Activated T-cell treated with anti-CD3 and anti-CD28 coated beads for 1 hour (primary cell): ENCODE measurements at places on chromosomes 4 and X.

GRCh38 chr4:184648313-184649025, 778 bp downstream of the CASP3 start:
- peak; percentile 27 for DNase-seq

GRCh38 chr4:138736362-138736761, 279.2 kb upstream of the NOCT start:
- DNase-seq = no peak

GRCh38 chr4:86847571-86847970, 1.6 kb downstream of the SLC10A6 start:
- no peak for DNase-seq

DNA sequence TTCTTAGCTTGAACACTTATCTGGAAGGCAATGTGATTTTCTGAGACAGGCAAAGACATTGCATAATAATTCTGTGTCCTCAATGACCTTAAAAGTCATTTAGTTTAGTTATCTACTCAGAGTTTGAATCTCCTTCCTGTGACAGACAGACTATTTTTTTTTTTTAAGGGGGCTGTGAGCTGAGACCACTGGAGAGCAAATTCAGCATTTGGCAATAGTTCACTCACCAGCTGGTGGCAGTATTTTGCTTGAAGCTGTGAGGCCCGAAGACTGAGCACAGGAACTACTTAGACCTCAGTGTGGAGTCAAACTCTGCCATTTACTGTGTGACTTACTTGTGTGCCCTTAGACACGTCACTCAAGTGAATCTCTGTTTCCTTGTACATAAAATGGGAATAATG, 22.9 kb upstream of the CPE start:
- no peak for DNase-seq

- no peak for DNase-seq
Observed at GRCh38 chrX:13411496-13412207, 91.8 kb upstream of the ATXN3L start.

DNA sequence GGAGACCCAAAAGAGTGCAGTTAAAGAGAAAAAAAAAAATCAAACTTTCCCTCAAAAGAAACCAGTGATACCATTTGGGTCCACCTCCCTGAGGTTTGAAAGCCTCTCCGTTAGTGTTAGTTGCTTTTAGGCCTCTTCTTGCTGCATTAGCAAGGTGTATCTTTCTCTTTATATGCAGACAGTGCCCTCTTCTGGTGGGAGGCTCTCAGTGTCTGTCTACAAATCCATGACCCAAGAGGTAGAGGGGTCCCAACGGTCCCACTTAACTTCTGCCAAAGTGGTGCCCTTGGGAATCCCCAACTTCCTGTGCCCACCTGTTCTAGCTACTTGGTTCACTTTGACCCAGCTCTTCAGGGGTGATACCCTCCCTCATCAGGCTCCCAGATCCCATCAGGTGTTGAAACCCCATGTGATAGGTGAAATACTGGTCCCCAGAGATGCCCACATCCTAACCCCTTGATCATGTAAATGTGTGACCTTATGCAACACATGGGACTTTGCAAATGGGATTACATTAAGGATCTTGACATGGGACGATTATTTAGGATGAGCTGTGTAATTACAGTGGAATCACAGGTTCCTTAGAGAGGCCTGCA, 63.7 kb upstream of the CD99 start:
- DNase-seq = no peak

- DNase-seq = no peak
Observed at GRCh38 chr4:26993967-26994366, 133.3 kb downstream of the STIM2 start.

DNA sequence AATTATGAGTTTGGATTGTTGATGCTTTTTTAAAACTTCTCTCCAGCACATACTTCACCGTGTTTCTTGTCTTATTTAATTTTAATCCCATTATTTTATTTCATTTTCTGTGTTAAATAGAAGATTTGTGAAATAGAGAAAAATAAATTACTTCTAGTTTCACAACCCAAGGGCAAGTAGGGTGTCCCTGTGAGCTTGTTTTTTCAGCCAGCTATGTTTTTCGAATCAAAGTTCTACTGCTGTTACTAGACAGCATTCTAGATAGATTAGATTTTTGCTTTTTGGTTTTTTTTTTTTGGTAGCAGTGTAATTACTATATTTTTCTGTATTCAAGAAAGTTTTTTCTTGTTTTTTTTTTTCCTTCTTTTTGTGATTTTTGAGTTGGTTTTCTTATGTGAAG, 59.9 kb downstream of the RBPJ start:
- DNase-seq = no peak

- no peak for DNase-seq
Observed at GRCh38 chr4:139419388-139419914, 34.5 kb upstream of the RAB33B start.

GRCh38 chr4:75630174-75630936, at the start of gene CDKL2:
Gene CDKL2, minus strand, starts transcription at chr4:75630528. Its CDS starts 4,540 bp downstream, at chr4:75625988.
- peak; percentile 93 for DNase-seq

DNA sequence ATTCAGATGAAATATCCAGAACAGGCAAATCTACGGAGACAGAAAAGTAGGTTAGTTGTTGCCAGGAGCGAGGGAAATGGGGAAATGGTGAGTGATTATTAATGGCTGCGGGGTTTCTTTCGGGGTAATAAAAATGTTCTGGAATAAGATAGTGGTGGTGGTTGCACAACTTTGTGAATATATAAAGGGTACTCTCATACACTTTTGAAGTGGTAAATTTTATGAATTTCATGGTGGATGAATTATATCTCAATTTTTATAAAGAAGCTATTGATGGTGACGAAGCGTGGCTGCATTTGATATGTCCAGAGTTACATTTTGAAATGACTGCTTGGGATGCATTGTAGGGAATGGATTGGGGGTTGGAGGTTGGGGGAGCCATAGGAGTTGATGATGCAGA, 16.3 kb downstream of the FAM47E start:
- no peak for DNase-seq

GRCh38 chr4:173626277-173626676, 96.2 kb upstream of the HAND2 start:
- DNase-seq = no peak

DNA sequence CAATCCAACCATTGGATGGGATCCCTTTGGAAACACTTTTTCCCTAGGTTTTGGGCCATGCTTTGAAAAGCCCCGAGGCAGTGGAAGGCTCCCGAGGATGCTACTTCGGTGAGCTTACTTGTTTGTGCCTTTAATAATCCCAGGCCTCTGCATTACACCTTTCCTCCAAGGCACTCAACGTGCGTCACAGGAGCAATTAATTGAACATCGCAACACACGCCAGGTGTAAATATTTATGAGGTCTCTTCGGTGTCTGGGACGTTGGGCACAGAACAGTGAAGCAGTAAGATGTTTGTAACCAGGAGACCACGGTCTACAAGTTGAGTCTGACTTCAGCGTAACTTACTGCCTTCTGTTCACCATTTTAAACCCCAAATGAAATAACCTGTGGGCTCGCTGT, 97.3 kb downstream of the CLNK start:
- DNase-seq = no peak

DNA sequence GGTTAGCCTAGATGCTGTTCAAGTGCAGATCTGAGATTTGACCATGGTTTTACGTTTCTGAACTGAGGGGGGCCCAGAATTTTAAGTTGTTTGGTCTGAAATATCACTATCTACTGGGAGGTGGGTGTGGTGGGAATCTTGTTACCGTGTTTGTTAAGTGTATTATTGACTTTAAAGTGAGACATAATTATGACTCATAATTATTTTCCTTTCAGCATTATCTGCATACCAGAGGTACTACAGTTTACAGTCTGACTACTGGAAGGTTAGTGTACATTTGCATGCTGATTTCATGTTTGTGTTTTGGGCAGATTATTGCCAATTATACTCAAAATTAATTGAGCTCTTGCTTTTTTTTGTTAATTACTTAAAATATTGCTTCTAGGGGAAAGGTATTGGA, 101.5 kb downstream of the KDM6A start:
- no peak for DNase-seq

GRCh38 chr4:42965326-42965725, 72.8 kb downstream of the GRXCR1 start:
- no peak for DNase-seq

- DNase-seq = no peak
Observed at GRCh38 chr4:163969291-163969690, 474.8 kb downstream of the TMA16 start.

GRCh38 chrX:119759248-119759766, 919 bp downstream of the SOWAHD start:
- no peak for DNase-seq

- no peak for DNase-seq
Observed at GRCh38 chrX:56572975-56573374, 9.5 kb downstream of the UBQLN2 start.

- DNase-seq = no peak
Observed at GRCh38 chr4:147367891-147368290, 113.0 kb upstream of the EDNRA start.

DNA sequence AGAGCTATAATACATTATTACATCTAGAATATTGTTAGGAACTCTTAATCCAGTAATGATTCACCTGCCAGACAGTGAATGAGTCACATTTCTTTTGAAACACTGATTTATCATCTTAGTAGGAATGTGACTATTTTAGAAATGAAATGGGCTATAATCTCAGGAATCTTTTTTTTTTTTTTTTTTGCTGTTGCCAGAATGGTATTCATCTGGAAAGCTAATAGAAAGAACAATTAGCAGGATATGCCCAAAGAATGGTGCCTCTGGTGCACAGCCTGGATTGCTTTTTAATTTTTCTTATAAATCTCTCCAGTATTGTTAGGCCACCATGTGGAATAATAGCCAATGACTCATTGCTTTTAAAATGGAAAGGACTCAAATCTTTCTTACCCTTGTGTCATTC, 181.1 kb upstream of the SMIM31 start:
- no peak for DNase-seq

DNA sequence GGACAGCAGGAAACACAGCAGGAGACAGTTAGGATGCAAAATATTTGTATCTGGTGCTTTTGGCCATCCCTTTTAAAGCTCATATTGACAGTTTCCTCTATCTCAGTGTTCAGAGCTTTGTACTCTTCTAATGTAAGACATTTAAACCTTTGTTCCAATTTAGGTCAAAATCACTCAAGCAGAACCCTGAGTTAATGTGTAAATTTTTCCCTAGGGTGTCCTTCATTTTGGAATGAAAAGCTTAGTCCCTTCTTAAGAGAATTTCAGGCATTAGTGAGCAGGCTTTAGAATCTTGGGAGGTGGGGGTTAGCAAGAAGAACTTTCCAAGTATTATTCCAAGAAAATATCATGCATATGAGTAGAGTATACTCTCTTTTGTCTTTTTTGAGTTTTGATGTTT, 188.7 kb downstream of the GBA3 start:
- DNase-seq = no peak

GRCh38 chrX:102950908-102951866, 14.1 kb downstream of the RAB40AL start:
- peak; percentile 44 for DNase-seq

GRCh38 chrX:37060999-37061398, 52.8 kb downstream of the FAM47C start:
- DNase-seq = no peak

- DNase-seq = no peak
Observed at GRCh38 chr4:137599734-137600133, 67.4 kb upstream of the PCDH18 start.

DNA sequence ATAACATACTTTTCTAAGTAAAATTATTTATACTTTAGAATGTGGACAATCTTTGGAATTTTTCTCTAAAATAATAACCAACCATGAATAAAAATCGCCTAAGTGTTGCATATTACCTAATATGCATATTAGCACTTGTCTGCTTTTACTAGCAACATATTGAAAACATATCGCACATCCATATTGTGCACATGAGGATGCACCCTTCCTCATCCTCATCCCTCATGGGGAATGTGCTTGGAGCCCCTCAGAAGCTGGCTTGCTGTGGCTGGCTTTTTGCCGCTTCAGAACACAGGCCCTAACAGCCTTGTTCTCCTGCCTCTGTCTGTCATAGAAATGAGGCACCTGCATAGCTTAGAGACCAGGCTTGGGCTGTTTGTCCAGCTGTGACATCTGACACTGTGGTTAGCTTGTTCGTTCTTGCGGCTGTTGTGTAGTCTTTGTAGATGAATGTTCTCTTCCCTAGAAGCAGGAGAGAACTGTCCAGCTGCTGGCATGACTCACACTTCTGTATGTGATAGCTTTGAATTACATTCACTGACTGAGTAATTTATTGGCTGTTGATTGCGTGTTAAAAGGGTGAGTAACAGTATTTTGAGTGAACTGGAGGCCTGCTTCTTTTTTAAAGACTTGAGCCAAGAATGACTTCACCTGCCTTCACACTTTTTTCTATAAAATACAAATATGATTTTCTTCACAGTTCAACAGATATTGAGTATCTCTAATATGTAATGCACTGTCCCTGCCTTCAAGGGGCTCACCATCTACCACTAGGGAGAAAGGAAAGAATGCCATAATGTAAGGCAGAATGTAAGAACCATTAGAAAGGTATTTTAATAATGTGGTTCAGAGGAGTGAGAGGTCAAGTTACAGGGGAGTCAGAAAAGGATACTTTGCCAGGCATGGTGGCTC, 81.9 kb downstream of the HMGB2 start:
- no peak for DNase-seq

DNA sequence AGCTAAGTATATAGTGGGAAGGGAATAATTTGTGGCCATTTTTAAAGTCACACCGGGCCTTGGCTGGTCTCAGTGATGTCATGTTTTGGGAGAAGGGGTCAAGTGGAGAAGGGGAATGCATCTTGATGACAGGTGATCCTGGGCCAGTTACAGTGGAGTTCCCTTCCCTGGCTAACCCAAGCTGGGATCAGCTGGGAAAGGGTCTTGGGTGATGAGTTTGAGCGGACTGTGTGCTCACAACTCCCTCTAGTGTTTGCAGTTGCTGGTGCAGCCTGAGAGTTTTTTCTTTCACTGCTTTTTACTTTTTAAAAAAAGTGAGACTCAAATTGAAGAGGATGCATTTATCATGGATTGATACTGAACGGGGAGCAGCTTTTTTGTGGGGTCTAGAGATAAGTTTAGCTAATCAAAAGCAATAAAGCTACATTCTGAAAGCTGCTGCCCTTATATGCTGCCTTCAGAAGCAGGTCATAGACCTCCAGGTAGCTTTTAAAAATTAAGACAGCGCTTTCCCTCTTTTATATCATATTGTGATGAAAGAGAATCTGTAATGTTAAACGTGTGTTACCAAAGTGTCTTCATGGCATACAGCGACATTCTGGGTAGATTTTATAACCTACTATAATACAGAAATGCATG, 164.7 kb downstream of the DCLK2 start:
- DNase-seq = no peak

GRCh38 chr4:146124023-146124680, 51.4 kb upstream of the LSM6 start:
- DNase-seq = no peak

GRCh38 chr4:161577579-161578301, 586.1 kb downstream of the FSTL5 start:
- DNase-seq = no peak

- DNase-seq = no peak
Observed at GRCh38 chr4:133148690-133149363, at the start of gene PCDH10. Gene PCDH10, plus strand, starts transcription at chr4:133149294. Its CDS starts 847 bp downstream, at chr4:133150141.

GRCh38 chr4:96913441-96914080, 1073.7 kb downstream of the PDHA2 start:
- DNase-seq = no peak

- no peak for DNase-seq
Observed at GRCh38 chr4:125677665-125678307, 363.0 kb downstream of the FAT4 start.

GRCh38 chrX:119684916-119685224, 8.1 kb downstream of the SEPTIN6 start:
- no peak for DNase-seq

GRCh38 chr4:5218376-5219069, 167.2 kb downstream of the STK32B start:
- DNase-seq = no peak
